ENCODE measurements at places on chromosomes 4 and X.

GRCh38 chr4:67109276-67109675 is 436.0 kb downstream of the CENPC start:
- DNase-seq: no peak

DNA sequence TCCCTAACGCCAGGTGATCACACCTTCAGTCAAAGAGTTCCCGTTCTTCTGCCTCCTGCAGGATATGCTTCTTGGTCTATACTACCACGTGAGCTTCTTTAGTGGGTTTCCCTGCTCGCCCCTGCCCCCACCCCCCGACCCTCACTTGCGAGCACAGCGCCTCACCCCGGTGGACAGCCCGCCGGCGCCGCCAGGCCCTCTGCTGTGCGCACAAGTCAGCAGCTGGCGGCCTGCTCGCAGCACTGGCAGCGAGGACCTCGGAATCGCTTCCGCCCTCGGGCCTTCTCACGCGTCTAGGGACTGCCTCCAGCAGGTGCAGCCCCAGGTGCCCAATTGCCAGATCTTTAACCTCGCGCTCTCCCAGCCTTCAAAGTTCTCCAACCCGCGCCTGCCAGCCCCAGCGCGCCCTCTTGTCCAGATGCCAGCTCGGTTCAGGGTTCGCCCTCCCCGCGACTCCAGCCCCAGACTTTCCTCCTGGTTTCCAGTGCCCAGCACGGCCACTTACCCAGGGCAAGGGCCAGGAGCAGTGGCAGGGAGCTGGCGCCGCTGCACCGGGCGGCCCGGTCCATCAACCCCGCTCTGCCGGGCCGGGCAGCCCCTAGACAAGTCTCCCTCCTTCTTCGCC is 454 bp downstream of the BTC start:
- no peak for DNase-seq

DNA sequence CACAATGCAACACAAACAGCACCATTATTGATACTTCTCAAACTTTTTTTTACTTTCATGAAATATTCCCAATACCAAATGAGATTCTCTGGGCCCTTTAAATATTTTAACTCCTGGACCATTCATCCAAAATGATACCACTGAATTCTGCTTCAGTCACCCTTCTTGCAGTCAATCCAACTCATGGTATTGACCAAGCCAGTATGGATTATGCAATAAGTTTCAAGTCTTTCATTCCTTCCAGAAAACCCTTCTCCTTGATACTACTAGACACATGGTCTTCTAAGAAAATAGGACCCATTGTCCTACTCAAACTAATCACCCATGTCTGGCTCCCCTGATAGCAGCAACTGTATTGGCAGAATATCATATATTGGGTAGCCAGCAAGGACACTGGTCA is 23.0 kb downstream of the ZNF721 start:
- DNase-seq: no peak

DNA sequence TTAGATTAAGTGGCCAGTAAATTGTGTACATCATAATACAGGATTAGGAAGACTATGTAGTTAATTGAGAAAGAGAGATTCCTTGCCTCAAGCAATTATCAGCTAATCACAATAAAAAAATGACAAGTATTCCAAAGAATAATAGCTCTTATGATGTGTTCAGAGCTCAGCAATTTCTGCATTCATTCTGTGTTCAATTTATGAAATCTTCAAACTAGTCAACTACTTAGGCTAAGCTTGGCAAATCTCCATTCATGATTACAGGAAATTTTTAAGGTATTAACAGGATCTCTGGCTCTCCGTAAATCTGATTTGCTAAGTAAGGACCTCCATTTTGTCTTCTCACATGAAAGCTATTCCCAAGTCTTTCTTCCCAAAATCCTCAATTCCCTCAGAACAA is 256.9 kb upstream of the TEX13A start:
- DNase-seq: no peak

- peak; percentile 13 for DNase-seq
Observed at GRCh38 chrX:124348182-124348581, 1.8 kb downstream of the SH2D1A start.

DNA sequence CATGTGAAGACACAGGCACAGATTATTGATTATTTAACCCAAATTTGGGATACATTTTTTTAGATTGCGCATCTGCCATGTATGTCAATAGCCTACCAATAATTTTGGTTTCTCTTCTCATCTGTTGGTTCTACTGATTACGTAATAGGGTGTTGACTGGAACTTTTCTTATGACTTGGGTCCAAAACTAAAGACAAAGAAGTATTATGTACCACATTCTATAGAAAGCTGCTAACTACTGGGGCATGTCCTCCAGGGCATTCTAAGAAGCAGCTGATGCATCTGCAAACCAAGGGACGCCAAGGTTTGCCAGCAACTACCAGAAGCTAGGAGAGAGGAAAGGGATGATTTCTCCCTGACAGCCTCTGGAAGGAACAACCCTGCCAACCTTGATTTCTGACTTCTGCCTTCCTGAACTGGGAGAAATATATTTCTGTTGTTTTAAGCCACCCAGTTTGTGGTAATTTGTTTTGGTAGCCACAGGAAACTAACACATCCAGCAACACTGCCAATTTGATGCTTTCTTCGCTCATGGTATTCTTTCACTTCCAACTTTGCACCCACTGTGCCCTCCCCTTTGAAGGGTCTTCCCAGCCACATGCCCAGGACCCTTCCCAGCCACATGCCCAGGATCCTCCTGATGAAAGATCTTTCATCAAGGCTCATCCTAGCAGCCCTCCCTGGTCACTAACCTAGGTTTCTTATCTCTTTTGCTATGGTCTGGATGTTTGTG is 15.9 kb upstream of the TLR1 start:
- no peak for DNase-seq

DNA sequence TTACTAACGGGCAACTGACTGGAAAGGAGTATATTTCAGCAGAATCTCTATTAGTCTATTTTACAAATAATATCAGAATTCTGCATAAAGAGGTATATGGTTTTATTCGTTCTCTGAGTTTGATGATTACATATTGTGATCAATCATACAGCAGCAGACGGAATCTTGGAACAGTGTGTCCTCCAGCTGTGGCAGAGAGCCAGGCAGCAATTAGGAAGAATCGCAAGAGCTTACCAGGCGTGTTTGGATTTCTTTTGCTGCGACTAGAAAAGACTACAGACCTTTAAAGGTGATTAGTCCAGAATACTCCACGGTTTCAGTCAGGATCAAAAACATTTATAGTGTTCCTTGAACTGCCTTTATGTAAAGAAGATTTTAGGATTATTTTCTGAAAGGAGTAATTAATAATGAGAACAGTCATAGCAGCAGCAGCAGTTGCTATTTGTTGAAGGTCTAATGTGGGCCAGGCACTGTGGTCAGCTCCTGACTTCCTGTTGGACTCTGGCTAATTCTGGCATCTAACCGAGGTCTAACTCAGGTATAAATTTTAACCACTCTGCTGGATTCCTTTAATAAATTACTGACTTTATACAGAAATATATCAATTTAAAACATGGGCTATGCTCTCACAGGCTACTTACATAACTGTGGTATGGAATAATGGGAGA is 225.3 kb upstream of the CXorf66 start:
- no peak for DNase-seq

DNA sequence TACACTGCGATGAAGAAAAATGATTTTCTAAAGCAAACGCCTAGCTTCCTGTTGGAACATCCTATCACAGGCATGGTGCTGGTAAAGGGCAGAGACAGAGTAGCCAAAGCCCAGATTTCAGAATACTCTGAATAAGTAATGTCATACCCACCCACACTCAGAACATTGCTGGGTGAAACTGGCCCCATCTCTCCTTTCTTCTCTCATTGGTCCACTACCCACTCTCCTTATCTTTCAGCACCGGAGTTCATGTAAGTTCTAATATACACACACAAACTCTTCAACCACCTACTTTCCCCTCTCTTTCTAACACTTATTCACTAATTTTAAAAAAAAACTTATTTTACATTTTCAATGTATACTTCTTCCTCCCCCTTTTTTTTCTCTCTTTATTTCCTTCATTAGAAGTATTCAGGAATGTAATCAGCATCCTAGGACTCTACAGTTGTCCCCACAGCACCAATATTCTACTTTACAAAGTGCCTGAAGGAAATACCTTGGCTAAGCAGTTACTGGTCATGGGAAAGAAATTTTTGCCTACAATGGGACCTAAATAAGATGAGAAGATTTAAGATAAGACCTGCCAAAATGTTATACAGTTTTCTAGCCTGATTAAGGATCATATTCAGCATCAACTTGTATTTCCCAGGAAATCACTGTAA is 63.0 kb downstream of the SEC24D start:
- DNase-seq: no peak

- no peak for DNase-seq
Observed at GRCh38 chrX:136899221-136899620, 18.7 kb upstream of the RBMX start.

- no peak for DNase-seq
Observed at GRCh38 chr4:96887857-96888256, 1048.0 kb downstream of the PDHA2 start.

DNA sequence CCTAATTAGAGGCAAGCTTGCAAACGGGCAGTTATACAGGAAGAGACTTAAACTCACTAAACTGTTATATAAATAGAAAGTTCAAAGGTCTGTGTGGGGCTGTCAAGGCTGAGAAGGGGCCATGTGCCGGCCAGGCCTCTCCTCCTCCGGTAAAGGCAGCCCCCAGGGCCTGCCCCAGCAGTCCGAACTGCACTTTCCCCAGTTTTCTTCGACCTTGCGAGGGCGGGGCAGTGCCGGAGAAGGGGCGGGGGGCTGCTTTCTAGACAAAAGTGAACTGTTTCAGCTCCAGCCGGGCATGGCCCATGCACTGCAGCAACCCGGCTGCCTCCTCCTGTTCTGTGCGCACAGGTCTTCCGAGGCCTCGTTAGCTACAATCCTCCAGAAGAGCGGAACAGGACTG is 4.1 kb downstream of the AFF2 start:
- no peak for DNase-seq

GRCh38 chr4:172390331-172390730 is 577.1 kb downstream of the GALNTL6 start:
- DNase-seq: no peak

GRCh38 chrX:151702741-151703340 is 7.6 kb downstream of the PRRG3 start:
- DNase-seq: no peak

All from CD4-positive, alpha-beta T cell treated with Interleukin-17A for 4 hours (primary cell).